ENCODE measurements at places on chromosomes 12 and 14. TPM values are rescaled to one million over a fixed set of nuclear protein-coding genes. Genes with fewer than 3 reads are reported as not detected.

TAS2R8 gene
- not detected for polyA plus RNA-seq

RTN1 gene
- polyA plus RNA-seq, result not detected

POTEG gene
- not detected for polyA plus RNA-seq

INHBC gene
- polyA plus RNA-seq, result not detected

ARID2 gene
- polyA plus RNA-seq, result 7.8 TPM

ADAMTS20 gene
- not detected for polyA plus RNA-seq

FSCB gene
- polyA plus RNA-seq, result not detected

YY1 gene
- 15.0 TPM for polyA plus RNA-seq

NELL2 gene
- polyA plus RNA-seq, result 320 TPM

RNU4-1 gene
- not detected for polyA plus RNA-seq

PTCSC3 gene
- not detected for polyA plus RNA-seq

TBC1D30 gene
- polyA plus RNA-seq, result not detected

PLEKHD1 gene
- polyA plus RNA-seq, result not detected

RPL10L gene
- polyA plus RNA-seq, result not detected

CBLN3 gene
- not detected for polyA plus RNA-seq

TRIM9 gene
- polyA plus RNA-seq, result 0.10 TPM

TSHR gene
- not detected for polyA plus RNA-seq

GLS2 gene
- polyA plus RNA-seq, result 6.4 TPM

GZMH gene
- 11.3 TPM for polyA plus RNA-seq

RNASE3 gene
- not detected for polyA plus RNA-seq

B4GALNT3 gene
- 0.14 TPM for polyA plus RNA-seq

RND1 gene
- polyA plus RNA-seq, result 2.1 TPM

LMO3 gene
- not detected for polyA plus RNA-seq

SLC16A7 gene
- 27.1 TPM for polyA plus RNA-seq

HOXC4 gene
- polyA plus RNA-seq, result 0.25 TPM

C14orf180 gene
- not detected for polyA plus RNA-seq

ZBTB39 gene
- 2.8 TPM for polyA plus RNA-seq

DMAC2L gene
- 18.7 TPM for polyA plus RNA-seq

POU6F1 gene
- polyA plus RNA-seq, result 0.62 TPM

ACOT6 gene
- not detected for polyA plus RNA-seq

PTPRO gene
- 0.88 TPM for polyA plus RNA-seq

VDR gene
- polyA plus RNA-seq, result not detected

ATL1 gene
- polyA plus RNA-seq, result 7.1 TPM

SMCO2 gene
- polyA plus RNA-seq, result not detected

C12orf42 gene
- polyA plus RNA-seq, result 8.8 TPM

RD3L gene
- polyA plus RNA-seq, result not detected

CCDC196 gene
- polyA plus RNA-seq, result not detected

HVCN1 gene
- polyA plus RNA-seq, result 20.1 TPM

SIX4 gene
- polyA plus RNA-seq, result not detected
